ENCODE measurements at places on chromosomes 1 and 21.

DNA sequence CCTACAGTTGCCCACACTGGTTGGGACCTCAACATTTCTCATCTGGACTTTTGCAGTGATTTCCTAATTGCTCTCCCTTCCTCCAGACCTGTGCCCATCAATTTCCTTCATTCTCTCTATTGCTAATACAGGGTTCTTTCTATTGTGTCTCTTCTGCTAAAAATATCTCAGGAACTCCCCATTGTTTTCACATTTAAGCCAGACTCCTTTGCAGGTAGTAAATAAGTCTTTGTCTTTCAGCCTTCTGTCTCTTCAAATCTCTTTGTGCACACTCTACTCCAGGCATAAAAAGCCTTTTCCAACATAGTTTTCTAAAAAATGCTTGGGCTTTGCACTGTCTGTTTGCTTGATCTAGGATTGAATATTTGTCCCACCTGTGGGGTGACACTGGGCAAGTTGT, 340.6 kb downstream of the PAPPA2 start:
- DNase-seq: no peak

GRCh38 chr1:114338191-114338890, 172.7 kb downstream of the TRIM33 start:
- no peak for DNase-seq

DNA sequence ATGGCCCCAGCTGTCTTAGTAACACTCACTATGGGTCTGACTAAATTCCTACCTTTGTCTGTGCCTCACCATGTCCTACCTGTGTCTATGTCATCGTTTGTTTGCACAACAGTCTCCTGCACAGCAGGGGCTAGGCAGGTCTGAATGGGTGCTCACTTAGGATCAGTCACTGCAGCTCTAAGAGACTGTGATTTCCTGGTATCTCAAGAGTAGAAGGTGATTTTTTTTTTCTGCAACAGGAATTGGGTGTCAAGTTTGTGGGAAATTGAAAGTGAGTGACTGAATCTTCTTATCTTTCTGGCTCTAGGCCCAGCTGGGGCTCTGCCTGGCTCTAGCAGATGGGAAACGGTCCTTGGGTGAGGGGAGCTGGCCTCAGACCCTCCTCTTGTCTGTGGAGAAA, 46.4 kb upstream of the TRABD2B start:
- DNase-seq: no peak

DNA sequence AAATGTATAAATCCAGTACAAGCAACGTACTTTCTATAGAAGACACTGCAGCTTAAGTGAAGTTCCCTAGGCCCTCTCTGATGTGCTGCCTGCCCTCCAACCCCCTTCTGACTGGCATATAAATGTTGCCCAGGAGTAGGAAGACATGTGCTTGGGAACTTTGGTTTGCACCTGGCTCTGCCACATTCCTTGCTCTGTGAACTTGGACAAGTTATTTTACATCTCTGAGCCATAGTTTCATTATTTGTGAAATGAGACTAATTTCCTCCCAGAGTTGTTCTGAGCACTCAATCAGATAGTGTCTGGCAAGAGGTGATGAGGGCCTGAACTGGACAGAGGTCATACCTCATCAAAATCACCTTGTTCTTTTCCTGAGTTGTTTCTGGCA, 3.5 kb upstream of the PHC2 start:
- no peak for DNase-seq

DNA sequence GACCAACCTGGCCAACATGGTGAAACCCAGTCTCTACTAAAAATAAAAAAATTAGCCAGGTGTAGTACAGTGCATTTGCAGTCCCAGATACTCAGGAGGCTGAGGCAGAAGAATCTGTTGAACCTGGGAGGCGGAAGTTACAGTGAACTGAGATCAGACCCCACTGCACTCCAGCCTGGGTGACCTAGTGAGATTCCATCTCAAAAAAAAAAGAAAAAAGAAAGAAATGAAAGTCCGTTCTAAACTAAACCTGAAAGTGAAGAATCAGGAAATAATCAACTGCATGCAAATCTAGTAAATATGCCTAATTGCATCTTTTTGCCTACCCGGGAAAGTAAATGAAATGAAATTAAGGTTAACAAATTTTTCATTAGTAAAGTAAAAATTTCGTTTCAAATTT, 99.6 kb downstream of the ZZZ3 start:
- no peak for DNase-seq

GRCh38 chr1:230464671-230465070, 38.5 kb upstream of the PGBD5 start:
- DNase-seq: no peak

- no peak for DNase-seq
These were observed 417.3 kb downstream of the USH2A start for GRCh38 chr1:216005916-216006315.

DNA sequence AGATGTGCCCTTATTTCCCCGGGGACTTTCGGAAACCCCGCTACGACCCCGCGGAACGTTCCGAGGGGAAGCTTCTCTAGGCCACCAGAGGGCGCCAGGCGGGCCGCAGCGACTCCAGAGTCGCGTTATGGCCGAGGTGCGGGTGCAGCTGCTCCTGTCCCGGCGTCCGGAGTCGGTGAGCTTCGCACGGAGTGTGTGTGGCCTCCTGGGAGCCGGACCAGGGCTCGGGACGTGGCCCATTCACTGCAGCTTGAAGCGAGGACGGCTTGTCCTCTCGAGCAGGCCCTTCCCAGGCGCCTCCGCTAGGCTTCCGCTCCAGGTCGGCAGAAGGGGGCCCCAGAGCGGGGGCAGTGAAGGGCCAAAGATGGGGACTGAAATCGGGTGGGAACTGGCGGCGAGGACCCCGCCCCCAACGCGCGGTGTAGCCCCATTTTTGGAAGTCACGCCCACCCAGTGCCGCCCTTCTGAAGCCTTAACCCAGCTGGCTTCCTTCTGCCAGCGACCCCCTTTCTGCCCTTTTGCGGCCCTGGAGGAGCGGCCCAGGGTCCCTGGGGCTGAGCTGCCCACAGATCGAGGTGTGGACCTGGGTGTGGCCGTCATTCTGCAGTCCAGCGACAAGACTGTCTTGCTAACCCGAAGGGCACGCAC, at the start of gene NUDT17:
NUDT17 (plus strand) TSS at position 117 of the 648 bp plus-strand sequence; CDS start at position 128, 11 bp downstream.
- DNase-seq: peak; percentile 69

DNA sequence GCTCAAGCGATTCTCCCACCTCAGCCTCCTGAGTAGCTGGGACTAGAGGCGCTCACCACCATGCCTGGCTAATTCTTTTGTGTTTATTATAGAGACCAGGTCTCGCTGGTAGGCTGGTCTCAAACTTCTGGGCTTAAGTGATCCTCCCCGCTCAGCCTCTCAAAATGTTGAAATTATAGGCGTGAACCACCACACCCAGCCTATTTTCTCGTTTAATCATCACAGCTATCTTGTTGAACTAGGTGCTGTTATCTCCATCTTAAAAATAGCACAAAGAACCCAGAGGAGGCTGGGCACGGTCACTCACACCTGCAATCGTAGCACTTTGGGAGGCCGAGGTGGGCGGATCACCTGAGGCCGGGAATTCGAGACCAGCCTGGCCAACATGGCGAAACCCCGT, 28.1 kb downstream of the COL16A1 start:
- DNase-seq: no peak

GRCh38 chr1:226373376-226373775, 34.5 kb downstream of the PARP1 start:
- no peak for DNase-seq

DNA sequence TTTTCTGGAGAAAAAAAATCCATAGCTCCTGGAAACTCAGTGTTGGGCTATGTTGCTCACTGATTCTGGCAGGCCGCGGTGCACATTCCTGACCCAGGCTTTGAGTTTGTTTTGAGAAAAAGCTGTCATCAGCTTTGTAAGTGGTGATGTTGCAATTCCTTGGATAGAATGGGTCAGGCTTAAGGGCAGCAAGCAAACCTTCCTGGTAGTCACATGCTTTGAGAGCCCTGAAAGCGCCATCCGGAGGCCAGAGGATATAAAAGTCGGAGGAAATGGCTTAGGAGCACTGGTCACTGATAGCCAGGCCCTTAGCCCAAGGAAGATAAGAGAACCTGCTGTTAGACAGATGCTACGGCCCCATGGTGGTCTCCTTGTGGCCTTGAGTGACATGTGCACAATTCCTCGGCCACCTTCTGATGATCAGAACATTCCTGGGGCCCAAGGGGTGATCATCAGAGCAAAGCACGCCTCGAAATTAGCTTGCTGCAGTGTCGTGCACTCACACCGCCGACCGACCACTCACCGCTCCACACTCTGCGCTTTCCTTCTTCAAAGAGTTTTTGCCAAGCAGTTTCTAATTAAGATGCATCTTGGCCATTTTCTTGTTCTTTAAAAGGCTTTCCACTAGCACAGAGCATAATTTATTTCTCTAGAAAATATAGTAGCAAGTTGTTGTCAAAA, 78.6 kb downstream of the MAN1C1 start:
- DNase-seq: peak; percentile 54

- no peak for DNase-seq
These were observed 61.5 kb downstream of the SYT2 start for GRCh38 chr1:202648605-202649226.

GRCh38 chr1:156963621-156964020, 43.2 kb downstream of the LRRC71 start:
- peak; percentile 85 for DNase-seq

DNA sequence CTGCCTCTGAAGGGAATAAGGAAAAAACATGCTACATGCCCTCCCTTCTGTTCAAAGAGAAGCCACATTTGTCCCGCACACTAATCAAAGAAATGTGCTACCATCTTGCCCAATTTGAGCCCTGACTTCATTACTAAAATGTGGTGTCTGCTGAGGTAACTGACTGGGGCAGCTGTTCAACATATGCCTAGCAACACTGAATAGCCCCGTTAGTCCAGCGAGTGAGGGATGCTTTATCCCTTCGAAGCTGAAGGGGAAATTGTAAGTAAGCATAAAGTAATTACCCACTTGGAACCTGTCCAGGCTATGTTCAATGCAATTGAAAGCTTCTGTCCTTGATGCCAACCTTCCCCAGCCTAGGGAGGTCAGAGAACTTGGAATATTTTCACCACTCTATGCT, 310.6 kb downstream of the SEC16B start:
- no peak for DNase-seq

GRCh38 chr1:175864625-175865024, 121.2 kb upstream of the TNR start:
- no peak for DNase-seq

GRCh38 chr1:178528953-178529335, 16.0 kb downstream of the TEX35 start:
- DNase-seq: no peak

GRCh38 chr1:215672482-215672881, 105.4 kb downstream of the KCTD3 start:
- DNase-seq: no peak

DNA sequence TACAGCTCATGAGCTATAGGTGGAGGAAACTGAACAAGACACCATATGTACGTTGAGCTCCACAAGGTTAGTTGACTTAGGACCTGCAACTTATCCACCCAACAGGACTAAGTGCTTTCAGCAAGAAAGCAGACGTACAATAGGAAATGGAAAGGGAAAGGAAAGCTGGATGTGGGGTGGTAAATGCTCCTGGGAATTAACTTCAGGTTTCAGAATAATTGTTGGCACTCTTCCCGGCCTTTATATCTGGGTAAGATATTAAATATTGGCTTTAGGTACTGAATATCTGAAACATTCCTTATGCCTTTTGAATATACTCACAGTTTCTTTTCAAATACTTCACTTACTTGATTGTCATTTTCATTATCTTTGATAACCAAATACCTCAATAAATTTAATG, 36.3 kb downstream of the GLMN start:
- DNase-seq: no peak

DNA sequence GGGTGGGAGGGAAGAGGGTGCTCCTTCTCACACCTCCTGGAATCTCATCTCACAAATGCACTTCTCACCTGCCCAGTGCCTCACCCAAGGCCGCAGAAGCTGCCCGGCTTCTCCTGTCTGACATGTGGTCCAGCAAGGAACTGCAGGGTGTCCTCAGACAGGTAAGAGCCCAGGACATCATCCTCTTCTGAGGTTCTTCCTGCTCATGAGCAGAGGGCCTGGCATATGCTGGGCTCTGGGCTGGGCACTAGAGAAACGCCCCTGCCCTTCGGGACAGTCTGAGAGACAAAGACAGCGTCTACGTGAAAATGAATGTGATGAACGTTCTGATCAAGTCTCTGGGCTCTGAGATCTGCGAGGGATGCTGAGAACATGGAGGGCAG, 42.4 kb downstream of the PKP1 start:
- DNase-seq: no peak

GRCh38 chr1:41641475-41641814, 157.0 kb upstream of the EDN2 start:
- no peak for DNase-seq

DNA sequence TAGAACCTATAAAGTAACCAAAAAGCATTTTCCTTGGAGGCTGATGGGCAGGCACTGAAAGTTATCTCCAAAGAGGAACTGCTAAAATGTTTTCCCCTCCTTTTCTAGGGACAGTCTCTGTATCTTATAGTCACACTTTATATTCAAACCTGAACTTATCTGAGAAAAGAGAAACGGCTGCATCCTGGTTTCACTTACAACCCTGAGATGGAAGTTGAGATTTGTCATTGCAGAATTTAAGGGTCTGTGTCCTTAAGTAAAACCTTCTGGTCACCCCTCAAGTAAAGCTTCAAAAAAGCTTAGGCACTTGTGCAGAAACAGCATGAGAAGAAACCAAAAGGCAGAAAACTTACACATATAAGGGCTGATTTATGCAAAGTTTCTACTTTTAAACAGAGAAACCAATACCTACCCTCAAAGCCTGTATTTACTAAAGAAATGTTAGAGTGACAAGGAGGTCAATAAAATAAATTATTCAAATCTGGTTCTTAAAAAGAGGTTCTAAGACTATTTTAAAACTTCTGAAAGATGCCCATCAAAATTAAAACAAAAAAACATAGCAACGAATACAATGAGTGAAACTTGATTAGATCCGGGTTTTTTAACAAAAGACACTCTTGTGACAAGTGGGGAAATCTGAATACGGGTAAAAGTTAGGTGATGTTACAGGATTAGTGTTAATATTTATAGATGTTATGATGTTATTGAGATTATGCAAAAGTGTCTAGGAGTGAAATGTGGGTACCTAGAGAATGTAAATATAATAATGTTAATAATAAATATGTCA, 9.9 kb downstream of the CD58 start:
- DNase-seq: no peak

DNA sequence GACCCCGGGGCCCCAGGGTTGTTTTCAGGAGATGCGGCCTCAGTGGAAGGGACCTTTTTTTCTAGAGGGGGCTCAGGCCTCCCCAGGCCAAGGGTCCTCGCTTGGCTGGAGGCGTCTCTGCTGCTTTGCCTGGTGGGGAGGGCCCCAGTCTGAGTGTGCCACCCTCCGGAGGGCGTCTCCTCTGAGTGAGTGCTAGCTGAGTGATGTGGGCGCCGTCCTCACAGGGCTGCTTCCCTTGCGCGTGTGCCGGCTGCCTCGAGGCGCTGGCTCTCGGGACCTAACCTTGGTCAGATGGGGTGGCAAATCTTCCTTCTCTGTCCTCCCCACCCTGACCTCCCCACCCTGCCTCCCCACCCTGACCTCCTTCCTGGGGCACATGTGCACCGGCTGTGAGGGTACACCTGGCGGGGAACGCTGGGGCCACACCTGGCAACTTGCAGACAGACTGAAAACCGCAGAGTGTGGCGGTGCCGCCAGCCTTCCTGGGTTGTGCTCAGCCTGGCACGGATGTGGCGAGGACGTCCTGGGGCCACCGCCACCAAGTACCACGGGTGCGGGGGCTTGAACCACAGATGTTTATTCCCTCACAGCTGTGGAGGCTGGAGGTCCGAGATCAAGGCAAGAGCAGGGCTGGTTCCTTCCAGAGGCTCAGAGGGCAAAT, 93.0 kb upstream of the TTC34 start:
- DNase-seq: no peak

Data from inflammatory macrophage (primary cell).